ENCODE measurements at places on chromosomes 1 and 21.
A peak's percentile ranks its signal among the peaks of the same experiment; 100 is the strongest.

DNA sequence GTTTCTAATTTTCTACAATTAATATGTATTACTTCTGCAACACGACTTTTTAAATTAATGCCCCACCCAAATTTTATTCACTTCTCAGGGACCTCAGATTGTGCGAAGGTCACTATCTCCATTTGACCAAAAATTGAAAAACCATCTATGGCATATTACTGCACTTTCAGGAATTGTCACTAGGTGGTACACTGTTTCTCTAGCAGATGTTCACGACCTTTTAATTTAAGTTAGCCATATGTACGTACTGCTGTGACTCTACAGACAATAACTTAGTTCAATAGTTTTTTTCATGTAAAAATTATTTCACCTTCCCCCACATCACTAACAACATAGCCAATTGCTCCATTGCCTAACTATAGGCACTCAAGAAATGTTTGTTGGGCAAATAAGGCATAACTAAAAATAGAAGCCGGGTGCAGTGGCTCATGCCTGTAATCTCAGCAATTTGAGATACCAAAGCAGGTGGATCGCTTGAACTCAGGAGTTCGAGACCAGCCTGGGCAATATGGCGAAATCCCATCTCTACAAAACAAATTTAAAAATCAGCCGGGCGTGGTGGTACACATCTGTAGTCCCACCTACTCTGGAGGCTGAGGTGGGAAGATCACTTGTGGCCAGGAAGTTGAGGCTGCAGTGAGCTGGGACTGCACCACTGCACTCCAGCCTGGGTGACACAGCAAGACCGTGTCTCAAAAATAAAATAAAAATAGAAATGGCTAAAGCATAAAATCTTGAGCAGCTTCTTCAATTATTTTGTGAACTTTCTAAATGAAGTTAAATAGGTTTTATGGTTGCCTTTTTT is 75.7 kb upstream of the PKN2 start:
- DNase-seq, result peak; percentile 10

DNA sequence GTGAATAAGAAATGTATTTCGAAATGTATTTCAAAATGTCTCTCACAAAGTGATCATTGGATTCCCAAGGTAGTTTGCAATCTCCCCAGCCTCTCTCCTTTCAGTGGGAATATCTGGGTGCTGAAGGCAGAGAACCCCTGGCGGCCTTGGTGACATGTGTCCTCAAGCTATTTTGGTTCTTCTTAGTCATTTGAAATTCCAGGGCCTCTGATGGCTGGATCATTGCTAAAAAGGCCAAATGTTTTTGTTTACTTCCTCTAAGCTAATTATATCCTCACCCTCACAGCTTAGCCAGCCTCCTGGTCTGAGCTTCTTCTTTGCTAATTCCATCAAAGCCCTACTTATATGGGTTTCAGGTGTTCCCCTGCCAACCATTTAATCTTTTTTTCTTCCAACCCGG is 71.2 kb downstream of the LRRC40 start:
- DNase-seq, result no peak

GRCh38 chr1:51264451-51264850 is 28.4 kb downstream of the RNF11 start:
- DNase-seq, result no peak

DNA sequence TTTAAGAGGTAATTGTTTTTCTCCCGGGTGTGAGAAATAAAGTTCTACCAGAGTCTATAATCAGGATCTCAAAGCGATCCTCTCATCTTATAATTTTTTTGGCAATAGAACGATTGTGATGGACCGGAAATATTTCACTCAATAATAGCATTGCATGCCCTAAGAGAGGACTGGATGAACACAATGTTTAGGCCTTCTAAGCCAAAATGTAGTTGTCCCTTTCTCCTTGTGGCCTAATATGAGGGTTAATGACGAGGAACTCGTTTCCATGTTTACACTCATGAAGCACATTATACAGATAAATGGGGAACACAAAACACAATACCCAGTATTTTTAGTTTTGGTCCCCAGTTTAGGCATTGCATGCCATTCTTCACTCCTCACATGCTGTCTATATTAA is 5.9 kb downstream of the TBX15 start:
- DNase-seq, result no peak

- no peak for DNase-seq
These were observed 6.9 kb upstream of the REG4 start for GRCh38 chr1:119818181-119818580.

DNA sequence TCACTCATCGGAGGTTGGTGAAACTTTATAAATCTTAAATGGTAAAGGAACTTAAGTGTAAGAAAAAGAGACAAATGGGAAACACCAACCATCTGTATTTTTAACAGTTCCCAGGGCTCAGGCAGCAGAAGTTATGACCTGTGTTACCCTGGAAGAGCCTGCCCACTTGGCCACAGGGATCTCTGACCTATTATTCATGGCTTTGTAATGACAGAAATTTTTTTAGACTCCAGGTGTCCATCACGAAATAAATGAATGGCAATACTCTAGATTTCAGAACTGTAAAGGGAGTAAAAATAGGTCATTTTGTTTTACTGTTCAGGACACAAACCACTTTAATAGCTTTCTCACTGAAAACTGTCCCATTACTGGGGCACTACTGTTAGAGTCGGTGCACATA is 389.8 kb downstream of the VAV3 start:
- no peak for DNase-seq

GRCh38 chr1:245863566-245864184 is 643.4 kb downstream of the SMYD3 start:
- no peak for DNase-seq

DNA sequence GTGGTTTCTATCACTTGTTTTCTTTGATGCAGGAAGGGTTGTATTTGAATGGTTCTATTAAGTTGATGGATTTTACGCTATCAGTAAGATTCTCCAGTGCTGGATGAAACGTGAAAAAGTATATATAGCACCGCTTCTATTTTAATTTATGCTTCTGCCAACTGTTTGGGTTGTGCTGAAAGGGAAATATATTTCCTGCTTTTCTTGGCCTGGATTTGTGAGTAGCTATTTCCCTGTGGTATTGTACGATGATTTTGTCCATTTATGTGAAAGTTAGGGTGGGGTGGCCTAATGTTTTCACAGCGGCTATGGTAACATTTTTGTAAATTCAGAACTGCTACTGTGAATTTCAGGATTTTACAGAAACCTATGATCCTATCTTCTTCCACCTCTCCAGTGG is 322 bp downstream of the C1orf162 start:
- no peak for DNase-seq

GRCh38 chr1:46179138-46180081 is 3.1 kb upstream of the P3R3URF start:
- no peak for DNase-seq

DNA sequence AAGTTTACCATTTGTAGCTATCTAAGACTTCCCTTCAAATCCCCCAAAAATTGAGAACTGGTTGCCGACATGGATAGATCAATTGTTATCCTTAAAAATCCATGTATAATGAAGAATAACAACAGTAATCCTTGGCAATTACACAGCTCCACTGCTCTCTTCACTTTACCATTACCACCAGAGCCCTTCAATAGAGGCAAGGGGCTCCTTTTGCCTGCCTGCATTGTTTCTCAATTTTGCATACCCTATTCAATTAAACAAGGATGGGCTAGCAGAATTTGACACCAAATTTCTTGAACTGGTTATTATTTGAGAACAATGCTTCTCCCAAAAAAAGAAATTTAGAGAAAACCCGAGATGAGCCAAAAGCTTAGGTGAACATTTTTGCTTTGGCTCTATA is 387.8 kb upstream of the PKN2 start:
- no peak for DNase-seq

DNA sequence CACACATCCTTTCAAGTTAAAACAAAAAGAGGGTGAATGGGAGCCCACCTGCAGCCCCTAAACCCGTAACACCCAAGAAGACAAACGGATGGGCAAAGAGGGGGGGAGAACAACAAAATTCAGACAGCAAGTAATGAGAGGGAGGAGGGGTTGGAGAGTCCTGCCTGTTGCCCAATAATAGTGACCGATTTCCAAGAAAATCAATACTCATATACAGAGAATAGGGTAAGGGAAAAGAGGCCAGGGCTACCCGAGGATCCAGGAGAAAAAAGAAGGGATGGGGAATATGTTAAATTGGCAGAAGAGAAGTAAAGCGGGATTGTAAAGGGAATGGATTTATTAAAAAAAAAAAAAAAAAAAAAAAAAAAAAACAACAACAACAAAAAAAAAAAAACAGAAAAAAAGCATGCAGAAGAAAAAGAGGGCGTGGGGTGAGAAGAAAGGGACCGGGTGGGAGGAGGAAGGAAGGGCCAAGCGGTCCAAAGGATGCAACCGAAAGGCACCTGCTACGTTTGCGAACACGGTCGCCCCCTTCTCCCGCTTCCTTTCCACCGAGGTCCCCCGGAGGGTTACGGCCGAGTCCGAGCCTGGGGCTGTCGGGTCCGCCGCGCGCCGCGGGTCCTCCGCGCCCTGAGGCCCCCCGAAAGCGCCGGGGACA is 930 bp downstream of the SLC30A10 start:
- no peak for DNase-seq

DNA sequence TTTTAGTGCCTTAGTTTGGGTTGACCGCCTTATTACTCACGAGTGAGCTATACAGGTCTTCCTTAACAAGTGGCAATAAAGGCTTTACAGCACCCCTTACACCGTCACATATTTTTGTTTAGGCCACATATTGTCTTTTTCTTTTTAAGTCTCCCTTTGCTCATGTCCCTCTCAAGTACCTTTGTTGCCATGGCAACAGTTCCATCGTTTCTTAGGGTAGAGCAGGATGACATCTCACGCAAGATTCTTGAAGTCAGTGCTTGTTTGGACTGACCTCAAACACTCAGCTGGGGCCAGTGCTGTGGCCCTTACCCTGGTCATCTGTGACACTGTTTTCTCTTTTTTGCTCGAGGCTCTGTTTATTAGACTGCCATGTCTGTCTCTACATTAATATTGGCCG is 69.8 kb downstream of the PBX1 start:
- DNase-seq, result no peak

DNA sequence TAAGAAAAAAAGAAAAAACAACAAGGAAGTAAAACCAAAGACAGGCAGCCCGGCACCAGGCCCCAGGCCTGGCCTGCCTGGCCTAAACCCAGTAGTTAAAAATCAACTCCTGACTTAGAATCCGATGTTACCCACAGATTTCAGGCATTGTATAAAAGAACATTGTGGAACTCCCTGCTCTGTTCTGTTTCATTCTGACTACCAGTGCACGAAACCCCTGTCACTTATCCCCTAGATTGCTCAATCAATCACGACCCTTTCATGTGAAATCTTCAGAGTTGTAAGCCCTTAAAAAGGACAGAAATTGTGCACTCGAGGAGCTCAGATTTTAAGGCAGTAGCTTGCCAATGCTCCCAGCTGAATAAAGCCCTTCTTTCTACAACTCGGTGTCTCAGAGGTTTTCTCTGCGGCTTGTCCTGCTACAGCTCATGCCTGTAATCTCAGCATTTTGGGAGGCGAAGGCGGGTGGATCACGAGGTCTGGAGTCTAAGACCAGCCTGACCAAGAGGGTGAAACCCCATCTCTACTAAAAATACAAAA is 15.6 kb upstream of the MYOCOS start:
- no peak for DNase-seq

GRCh38 chr21:37139902-37140301 is 66.8 kb downstream of the TTC3 start:
- no peak for DNase-seq

- no peak for DNase-seq
These were observed 12.5 kb downstream of the TRMT1L start for GRCh38 chr1:185144233-185144632.

- DNase-seq, result no peak
These were observed 3.3 kb upstream of the SMYD3 start for GRCh38 chr1:246510147-246511030.

DNA sequence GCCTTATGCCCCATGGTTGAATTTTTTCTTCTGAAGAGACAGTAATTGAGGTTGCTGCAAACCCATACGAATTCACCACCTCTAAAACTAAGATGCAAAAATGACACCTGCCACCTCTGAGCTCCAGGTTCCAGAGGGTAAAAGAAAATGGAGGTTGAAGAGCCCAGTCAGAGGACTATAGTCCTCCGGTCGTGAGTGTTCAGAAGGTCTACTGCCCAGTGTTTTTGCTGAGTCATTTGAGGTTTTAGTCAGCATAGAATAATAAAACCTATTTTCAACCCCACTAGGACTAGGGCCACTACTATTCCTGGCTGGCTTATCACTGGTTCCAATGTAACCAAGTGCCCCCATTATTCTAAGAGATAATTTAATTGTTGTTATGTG is 12.9 kb upstream of the SLAMF7 start:
- DNase-seq, result no peak

GRCh38 chr1:12620488-12620865 is 2.5 kb upstream of the DHRS3 start:
- DNase-seq, result no peak

DNA sequence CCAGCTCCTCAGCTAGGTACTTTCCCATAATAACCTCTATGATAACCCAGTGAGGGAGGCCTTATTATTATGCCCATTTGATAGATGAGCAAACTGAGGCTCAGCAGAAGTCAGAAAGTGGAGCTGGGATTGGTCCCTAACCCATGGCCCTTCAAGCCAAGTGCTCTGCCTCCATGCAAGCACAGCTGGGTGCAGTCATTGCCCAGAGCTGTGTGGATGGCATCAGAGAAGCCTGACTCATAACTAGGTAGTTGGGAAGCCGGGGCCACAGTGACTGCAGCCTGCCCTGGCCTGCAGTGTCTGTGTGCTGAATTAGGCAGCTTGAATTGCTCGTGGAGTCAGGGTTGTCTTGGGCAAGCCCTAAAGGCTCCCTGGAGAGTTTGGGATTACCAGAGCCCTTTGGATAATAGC is 89.9 kb upstream of the SLC2A1 start:
- no peak for DNase-seq

GRCh38 chr1:177969825-177970371 is at the start of gene SEC16B:
TSS of gene SEC16B (minus strand) at chr1:177970058. CDS start at chr1:177967981, 2,077 bp downstream.
- no peak for DNase-seq

- DNase-seq, result no peak
These were observed 35.2 kb downstream of the RC3H1 start for GRCh38 chr1:173986951-173987350.

GRCh38 chr1:46133181-46133658 is 791 bp upstream of the PIK3R3 start:
- DNase-seq, result peak; percentile 56

GRCh38 chr1:204350857-204351573 is 8.7 kb downstream of the PLEKHA6 start:
- DNase-seq, result no peak

DNA sequence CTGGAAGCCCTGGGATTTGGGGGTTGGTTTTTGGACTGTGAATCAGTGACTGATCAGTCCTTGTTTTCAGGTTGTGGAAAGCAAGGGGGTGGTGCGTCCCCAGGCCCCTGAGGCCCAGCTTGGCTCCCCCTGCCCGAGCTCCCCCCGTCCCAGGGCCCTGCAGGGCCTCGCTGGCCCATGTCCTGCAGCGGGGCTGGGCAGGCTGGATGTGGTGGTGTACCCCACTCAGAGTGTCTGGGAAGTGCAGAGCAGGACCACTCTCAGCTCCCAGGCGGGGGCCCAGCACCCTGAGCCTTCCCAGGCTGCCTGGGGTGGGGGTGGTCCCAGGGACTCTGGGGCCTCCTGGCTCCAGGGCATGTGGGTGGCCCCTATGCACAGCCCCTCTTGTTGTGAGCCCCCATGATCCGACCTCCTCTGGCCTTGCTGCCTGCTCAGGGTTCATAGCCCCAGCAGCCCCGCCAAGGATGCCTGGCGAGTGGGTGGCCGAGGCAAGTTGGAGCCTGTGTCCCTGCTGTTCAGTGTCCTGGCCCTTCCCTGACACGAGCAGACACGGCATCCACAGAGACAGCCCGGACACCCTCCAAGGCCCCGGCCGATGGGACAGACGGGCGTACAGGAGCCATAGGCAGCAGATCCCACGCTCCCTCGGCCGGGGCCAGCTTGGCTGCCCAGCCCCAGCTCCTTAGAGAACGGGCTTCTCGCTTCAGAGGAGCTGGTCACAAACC is 37.9 kb downstream of the SLX9 start:
- DNase-seq, result no peak

GRCh38 chr1:30761381-30762151 is 4.0 kb upstream of the LAPTM5 start:
- DNase-seq, result no peak

Data from GM12891 (cell line).